ENCODE measurements at places on chromosomes 13 and 19.

DNA sequence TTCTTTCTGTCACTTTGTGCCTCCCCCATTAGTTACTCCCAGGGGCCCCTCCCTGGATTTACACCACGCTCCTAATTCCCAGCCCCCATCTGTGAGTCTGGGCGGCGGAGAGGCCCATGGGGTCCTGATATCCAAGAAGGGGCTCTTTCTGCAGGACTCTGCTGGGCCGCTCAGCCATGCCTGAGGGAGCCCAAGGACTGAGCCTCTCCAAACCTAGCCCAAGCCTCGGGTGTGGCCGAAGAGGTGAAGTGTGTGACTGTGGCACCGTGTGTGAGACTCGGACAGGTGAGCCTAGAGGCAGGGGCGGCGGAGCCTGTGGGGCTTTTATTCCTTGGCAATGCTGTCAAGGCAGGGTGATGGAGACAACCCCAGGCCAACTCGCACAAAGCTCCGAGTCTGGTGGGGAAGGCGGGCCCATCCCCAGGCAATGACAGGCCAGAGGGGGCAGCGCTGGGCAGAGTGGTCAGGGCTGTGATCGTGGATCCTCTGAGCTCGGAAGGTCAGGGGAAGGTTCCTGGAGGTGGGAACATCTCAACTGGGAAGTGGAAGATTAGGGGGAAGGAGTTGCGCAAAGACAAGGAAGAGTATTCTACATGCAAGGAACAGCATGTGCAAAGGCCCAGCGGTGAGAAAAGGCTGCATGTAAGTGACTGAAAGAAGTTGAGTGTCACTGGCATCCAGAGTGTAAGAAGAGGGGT, 1.6 kb downstream of the PLEKHG2 start:
- DNase-seq = peak; percentile 71

DNA sequence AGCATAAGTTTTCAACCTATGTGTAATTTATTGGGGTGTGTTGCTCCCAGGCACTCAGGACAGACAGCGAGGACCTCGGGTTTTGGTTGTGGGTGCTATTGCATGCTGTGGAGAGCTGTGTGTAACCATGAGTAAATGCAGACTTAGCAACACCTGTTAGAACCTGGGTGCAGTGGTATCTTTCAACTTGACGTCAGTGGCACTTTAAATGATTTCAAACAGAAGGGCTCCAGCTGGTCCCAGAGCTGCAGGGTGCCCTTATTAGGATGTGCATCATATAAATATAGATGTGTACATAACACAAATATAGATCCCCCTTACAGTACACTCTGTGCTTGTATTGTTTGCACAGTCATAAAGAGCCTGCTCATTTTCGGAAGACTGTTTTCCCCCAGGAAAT, 228.3 kb upstream of the IRS2 start:
- DNase-seq = no peak

- no peak for DNase-seq
Measured at GRCh38 chr19:533364-534058, 2.0 kb downstream of the CDC34 start.

GRCh38 chr19:45901912-45902650, at the start of gene MYPOP:
Gene MYPOP, minus strand, starts transcription at chr19:45902613. Its CDS starts 840 bp downstream, at chr19:45901773.
- DNase-seq = no peak

- DNase-seq = peak; percentile 69
Measured at GRCh38 chr13:99600318-99600717, 99.0 kb downstream of the TM9SF2 start.

GRCh38 chr13:108463340-108463739, 166.1 kb upstream of the MYO16 start:
- no peak for DNase-seq

- DNase-seq = no peak
Measured at GRCh38 chr19:43618921-43619261, 538 bp downstream of the ZNF428 start.

- no peak for DNase-seq
Measured at GRCh38 chr13:108915095-108915633, 285.8 kb downstream of the MYO16 start.

DNA sequence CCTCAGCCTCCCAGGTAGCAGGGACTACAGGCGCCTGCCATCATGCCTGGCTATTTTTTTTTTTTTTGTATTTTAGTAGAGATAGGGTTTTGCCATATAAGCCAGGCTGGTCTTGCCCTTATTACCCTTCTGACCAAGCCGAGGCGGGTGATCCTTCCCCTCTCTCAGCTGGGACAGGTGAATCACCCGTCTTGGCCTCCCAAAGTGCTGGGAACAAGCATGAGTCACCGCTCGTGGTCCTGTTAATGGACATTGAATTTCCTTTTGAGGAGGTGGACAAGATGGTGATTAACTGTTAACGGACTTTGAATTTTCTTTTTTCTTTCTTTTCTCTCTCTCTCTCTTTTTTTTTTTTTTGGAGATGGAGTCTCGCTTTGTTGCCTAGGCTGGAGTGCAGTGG, 10.6 kb downstream of the CD70 start:
- DNase-seq = no peak

DNA sequence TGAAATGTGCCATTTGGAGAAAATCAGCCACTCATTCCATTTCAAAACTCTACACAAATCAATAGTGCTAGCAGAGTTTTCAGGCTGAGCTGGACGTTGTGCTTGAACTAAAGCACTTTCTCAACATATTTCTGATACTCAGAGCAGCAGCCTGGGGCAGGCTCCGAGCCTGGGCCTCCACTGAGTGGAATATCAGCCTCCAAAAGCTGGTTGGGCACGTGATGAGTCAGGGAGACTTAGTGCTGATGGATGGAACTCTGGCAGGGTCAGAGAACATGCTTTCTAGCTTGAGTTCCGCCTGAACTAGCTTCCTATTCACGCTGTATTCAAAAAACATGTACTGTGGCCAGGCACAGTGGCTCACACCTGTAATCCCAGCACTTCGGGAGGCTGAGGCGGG, 85.8 kb upstream of the PCDH8 start:
- no peak for DNase-seq

DNA sequence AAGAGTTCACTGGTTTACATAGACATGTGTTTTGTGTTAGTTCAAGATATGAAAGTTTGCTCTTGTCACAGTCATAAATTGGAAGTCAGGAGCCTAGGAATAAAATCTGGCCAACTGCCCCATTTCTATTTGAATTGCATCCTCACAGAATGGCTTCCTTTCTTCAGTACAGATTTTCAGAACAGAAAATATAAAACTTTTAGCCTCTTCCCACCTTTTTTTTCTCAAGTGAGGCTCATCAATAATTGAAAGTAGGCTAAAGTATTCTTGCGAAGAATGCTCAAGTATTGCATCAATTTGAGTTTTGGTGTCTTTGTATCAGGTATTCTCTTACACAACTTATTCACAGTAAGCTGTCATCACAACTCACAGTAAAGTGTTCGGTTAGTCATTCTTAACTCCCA, 802.7 kb downstream of the PCDH9 start:
- no peak for DNase-seq

- DNase-seq = no peak
Measured at GRCh38 chr13:30847650-30848307, 58.3 kb upstream of the MEDAG start.

DNA sequence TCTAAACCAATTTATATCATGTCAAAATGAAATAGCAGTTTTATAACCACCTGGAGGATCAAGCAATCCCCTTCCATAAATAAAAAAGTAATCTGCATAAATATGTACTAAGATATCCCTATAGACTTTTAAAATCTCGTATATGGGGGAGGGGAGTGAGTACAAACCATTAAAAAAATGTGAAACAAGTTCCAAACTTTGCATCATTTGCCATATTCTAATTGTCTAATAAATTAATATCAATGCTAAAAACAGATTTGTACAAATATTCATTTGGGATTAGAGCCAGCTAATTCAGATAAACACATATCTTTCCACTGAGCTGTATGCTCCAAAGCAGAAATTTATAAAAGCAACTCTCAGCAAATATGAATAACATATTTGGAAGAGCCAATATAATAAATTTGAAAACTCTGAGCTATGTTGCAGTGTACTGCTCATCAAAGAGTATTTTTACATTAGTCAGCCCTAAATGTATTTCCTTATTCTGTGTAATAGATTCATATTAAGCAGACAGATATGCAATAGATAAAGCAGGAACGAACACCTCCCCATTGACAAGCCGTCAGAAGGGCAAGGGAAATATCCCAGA, 970.2 kb downstream of the EFNB2 start:
- DNase-seq = no peak

GRCh38 chr13:108083056-108083455, 132.3 kb downstream of the LIG4 start:
- DNase-seq = no peak

GRCh38 chr19:17948931-17949930, 16.4 kb downstream of the CCDC124 start:
- DNase-seq = no peak

- no peak for DNase-seq
Measured at GRCh38 chr13:112710855-112711527, 21.2 kb downstream of the ATP11A start.

DNA sequence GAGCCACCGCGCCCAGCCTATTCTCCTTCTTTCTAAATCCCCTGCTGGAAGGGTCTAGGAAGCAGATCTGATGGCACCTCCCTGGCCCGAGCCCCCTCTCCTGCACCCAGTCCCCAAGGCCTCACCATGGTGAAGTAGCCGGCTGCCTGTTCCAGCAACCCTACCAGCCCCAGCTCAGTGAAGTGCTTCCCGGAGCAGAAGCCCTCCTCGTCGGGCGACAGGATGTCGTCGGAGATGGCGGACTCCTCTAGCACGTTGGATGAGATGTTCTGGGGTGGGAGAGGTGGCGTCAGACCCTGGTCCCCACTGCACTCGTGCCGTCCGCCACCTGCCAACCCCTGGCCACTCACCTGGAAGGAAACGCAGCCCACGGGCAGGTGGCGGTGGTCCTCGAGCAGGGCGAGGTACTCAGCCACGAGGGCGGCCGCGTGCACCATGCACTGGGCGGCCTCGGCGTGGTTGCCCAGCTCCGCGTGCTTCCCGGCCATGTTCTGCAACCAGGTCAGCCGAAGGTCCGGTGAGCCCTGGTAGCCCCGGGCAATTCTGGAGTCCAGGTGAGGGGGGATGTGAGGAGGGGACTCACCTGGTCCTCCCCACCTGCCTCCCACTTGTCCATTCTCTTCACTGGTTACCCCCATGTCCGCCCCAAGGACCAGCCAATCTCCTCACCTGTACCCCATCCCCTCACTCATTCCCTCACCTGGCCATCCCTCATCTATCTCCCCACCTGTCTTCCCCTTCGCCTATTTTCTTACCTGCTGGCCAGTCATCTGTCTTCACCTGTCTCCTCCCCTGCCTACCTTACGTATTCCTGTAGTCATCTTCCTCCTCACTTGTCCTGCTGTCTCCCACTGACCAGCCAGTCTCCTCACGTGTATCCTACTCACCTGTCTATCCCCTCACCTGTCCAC, 11.5 kb upstream of the KANK2 start:
- DNase-seq = no peak

DNA sequence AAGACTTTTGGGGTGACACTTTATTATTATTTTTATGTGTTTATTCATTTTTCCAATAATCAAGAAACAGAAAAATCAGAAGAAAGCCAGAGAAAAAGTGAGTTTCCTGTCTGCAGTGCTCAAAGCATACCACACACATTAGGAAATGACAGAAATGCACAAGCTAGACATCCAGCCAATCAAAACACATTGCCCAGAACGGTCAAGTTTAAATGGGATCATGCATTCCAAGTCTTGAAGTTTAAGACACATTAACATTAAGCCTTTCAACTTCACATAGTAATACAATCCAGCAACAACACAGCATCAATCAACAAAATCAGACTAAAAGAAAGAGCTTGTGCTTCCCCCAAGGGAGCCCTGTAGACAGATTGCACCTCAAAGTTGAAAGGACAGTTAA, 28.7 kb upstream of the MEDAG start:
- no peak for DNase-seq

GRCh38 chr13:37039896-37040295, 19.6 kb downstream of the SUPT20H start:
- DNase-seq = no peak

DNA sequence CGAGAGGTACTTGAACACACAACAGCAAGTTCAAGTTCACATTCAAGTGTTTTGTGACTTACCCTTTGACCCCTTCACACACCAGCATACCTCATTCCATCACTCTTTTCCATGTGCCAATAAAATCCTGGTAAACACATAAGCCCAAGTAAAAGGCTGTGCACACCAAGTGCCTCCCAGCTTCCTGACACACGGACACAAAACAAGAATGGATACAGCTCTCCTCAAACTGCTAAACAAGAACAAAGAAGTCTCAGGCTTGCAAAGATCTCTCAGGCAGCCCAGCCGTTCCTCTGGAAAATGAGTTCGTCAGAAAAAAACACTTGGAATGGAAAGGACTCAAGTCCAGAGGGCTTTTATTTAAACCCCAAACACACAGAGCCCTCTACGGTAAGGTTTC, 83.7 kb downstream of the NUFIP1 start:
- no peak for DNase-seq

DNA sequence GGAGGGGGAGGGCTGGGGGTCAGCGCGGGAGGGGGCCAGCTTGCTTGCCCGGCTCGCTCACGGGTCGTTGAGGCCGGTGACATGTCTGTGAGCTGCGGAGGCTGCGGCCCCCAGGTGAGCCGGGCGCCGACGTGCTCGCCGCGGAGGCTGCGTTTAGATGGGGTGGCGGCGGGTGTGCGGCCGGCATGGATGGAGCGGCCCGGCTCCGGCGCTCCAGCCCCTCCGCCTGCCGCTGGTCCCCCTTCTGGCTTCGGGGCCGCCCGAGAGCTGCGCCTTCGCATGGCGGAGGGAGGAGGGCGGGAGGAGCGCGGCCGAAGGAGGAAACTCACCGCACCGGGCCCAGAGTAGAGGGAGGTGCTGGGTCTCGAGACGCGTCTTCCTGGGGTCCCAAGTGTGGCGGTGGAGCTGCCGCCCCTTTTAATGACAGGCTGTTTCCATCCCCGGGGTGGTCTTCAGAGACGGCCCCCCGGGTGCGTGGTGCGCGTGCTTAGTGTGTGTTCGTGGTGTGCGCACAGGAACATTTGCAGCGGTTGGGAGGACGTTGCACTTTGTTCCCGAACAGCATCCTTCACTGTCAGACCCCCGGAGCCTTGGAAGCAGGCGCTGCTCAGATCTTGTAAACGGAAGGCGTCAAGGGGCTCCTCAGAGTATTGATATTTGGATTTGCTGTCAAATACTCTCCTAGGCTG, at the start of gene AKAP11:
Gene AKAP11, plus strand, starts transcription at position 38 of the 689 bp plus-strand sequence. CDS start 14,197 bp downstream, outside the sequence.
- DNase-seq = peak; percentile 79

DNA sequence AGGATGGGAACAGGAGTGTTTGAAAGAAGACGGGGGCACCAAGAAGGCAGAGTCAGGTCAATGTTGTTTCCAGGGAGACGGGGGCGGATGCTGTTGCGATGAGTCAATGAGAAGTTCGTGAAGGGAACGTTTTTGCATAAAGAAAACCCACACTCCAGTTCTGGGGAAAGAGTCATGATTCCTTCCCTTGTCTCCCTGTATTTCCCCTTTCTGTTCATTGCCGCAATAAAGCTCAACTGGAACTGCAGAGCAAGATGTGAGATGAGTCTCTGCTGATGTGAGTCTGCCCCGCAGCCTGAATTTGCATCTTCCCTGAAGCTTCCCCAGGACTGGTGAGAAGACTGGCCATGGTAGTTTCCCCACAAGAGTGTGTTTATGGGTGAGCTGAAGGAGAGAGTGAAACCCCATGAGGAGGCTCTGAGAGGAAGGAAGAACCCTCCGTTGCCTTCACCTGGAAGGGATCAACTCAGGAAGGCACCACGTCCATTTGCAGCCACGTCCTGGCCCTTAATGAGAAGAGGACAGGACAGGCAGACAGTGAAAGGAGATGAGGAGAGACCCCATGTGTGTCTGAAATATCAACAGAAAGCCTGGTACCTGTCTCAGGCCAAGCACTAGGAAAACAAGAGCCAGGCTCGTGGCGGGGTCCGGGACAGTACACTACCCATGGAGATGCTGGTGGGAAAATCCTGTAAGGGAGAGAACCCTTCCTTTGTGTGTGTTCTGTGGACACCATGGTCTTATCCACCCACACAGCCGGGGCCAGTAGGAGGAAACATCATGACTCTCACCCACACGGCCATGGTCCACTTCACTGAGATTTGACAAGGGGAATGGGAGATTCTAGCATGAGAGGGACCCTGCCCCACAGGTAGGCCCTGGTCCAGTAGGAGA, 13.7 kb downstream of the LILRA1 start:
- no peak for DNase-seq

Data from ecto neural progenitor cell (in vitro differentiated cells).